Epithelial cell of umbilical artery (primary cell): ENCODE measurements at places on chromosomes 12 and 14. TPM values are rescaled to one million over a fixed set of nuclear protein-coding genes. Genes with fewer than 3 reads are reported as not detected.

The KRT8 gene
- 7.5 and 10.6 TPM in 2 replicates for total RNA-seq

The CBX5 gene
- total RNA-seq, result 24.7 and 31.3 TPM in 2 replicates

The AKAP6 gene
- under 0.01 and 0.15 TPM in 2 replicates for total RNA-seq

The KCNC2 gene
- total RNA-seq, result not detected in 2 replicates
